RCC 7860 (cell line): ENCODE measurements at places on chromosomes 2 and 18.

- DNase-seq, result no peak
Measured at GRCh38 chr2:140698636-140699035, 1432.2 kb downstream of the LRP1B start.

- DNase-seq, result no peak
Measured at GRCh38 chr2:168667156-168667555, 135.3 kb upstream of the NOSTRIN start.

GRCh38 chr2:207215308-207215707 lies 49.6 kb upstream of the KLF7 start:
- DNase-seq, result no peak

- no peak for DNase-seq
Measured at GRCh38 chr2:124668161-124668560, 643.1 kb downstream of the CNTNAP5 start.

DNA sequence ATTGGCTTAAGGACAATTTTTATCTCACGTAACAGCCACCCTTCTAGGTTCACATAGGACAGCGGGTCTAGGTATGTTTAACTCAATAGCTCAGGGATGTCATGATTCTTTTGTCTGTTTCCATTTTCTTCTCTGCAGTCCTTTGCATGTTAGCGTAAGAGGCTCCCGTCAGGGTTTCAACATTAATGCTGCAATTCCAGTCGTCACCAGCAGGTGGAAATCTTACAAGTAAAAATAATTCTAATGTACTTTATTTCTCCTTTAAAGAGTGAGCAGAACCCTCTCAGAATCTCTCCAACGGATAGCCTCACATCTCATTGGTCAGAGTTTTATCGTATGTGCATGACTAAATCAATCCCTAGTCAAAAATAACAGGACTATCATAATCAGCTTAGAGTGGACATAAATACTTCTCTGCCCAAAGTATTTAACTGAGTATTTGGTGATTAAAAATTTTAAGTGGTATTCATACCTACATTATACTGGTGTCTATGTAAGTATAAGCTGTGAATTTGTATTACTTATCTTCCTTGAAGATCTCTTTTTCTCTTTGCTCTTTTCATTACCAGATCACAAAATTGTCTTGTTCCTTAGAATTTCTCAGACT lies 487.2 kb upstream of the GCFC2 start:
- DNase-seq, result peak; percentile 24

GRCh38 chr2:105455488-105456003 lies 56.7 kb upstream of the FHL2 start:
- DNase-seq, result peak; percentile 97
